MM.1S (cell line): ENCODE measurements at places on chromosomes 1 and 21.

DNA sequence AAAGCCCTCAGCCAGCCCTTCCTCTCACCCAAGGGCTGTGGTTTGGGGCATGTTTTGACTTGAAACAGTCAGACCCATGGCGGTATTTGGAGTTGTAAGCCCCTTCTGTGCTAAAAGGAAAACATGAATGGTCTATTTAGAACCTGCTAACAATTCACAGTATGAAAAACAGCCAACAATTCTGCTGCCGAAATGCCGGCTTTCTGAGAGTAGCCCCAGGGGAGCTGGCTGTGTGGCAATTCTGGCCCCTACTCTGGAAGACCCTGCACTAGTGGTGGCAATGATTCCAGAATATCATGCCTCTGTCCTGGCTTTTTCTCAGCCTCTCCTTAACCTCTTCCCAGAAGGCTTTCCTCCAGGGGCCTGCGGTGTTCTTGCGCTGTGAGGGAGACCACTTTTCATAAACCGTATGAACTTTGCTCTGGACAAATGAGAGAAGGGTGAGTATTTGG is 118.7 kb downstream of the EDEM3 start:
- H3K4me1 ChIP-seq: no peaks in the 10 kb centered on the region
- no peak overlapping the region for H3K4me3 ChIP-seq
- H3K36me3 ChIP-seq: no peaks in the 10 kb centered on the region
- no peak overlapping the region for H3K27ac ChIP-seq

DNA sequence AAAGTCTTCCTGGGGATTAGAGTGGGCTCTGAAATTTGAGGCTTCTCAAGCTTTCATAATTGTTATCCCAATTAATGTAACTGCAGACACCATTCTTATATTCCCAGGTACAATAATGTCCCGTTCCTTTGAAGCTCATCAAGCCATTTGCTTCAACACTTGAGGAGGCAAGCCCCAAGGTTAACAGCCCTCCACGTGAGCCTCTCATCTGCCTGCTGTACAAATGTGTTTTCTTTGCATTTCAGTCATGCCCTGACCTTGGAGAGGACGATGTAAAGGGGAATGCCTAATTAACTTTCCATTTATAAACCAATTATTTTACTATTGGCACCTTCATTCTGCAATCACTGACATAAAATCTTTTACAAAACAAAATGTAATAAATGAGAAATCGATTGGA is 106.3 kb downstream of the SETD4 start:
- no peaks in the 10 kb centered on the region for H3K36me3 ChIP-seq
- no peak overlapping the region for H3K4me3 ChIP-seq
- H3K4me1 ChIP-seq: 0 out of 2 replicates have a peak, but pooled peaks cover under 1% of the 10 kb centered on the region
- no peak overlapping the region for H3K27ac ChIP-seq
- H3K27me3 ChIP-seq: no peaks in the 10 kb centered on the region
- no peak for DNase-seq

DNA sequence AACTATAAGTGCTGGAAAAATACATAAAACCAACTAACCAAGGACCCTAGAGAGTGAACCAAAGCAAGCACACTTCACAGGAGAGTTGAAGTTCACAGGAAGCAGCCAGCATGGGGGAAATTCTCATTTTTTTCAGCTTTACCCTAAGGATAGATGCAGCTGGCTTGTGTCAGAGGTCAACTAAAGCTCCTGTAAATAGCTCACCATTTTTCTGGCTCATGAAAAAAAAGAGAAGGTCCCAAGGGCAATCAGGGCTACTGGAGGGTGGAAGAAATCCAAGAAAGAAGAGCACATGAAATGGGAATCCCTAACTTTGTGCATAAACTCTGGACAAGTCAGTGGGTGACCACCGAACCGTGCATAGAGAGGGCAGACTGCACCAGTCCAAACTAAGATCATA is 58.3 kb downstream of the KCNJ15 start:
- no peak for DNase-seq
- H3K4me1 ChIP-seq: 0 out of 2 replicates have a peak, but pooled peaks cover 6% of the 10 kb centered on the region
- no peaks in the 10 kb centered on the region for H3K36me3 ChIP-seq
- no peak overlapping the region for H3K27ac ChIP-seq

- no peak for DNase-seq
- no peak overlapping the region for H3K4me3 ChIP-seq
- H3K36me3 ChIP-seq: no peaks in the 10 kb centered on the region; the same call in 1 of the 2 replicates
- no peak overlapping the region for H3K27ac ChIP-seq
- H3K4me1 ChIP-seq: no peaks in the 10 kb centered on the region
- H3K27me3 ChIP-seq: no peaks in the 10 kb centered on the region
Observed at GRCh38 chr1:9559673-9560072, 20.4 kb downstream of the SLC25A33 start.

DNA sequence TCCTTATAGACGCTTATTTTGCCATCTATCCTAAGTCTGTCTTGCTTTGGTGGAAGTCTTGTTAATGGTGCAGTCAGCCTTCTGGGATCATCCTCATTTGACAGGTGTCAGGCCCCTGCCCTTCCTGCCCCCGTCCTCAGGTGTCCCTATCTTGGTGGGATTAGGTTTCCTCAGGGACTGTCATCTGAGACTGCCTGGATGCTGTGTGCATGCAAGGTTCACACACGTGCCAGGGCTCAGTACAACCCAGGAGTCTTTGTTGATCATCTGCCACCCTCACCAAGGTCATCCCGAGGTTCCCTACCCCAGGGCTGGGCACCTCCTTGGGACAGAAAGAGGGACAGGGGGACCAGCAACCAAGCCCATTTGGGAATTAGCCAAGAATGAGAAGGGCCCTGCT is 18.0 kb downstream of the PADI2 start:
- peaks cover 100% of the 10 kb centered on the region for H3K27me3 ChIP-seq
- no peak overlapping the region for H3K27ac ChIP-seq
- DNase-seq: no peak
- no peak overlapping the region for H3K4me3 ChIP-seq

GRCh38 chr1:83086346-83086745 is 912.6 kb downstream of the TTLL7 start:
- no peaks in the 10 kb centered on the region for H3K36me3 ChIP-seq
- no peaks in the 10 kb centered on the region for H3K4me1 ChIP-seq
- no peak overlapping the region for H3K27ac ChIP-seq
- no peaks in the 10 kb centered on the region for H3K27me3 ChIP-seq
- no peak for DNase-seq
- H3K4me3 ChIP-seq: no peak overlapping the region

- H3K4me1 ChIP-seq: no peaks in the 10 kb centered on the region
- H3K4me3 ChIP-seq: no peak overlapping the region
- no peak for DNase-seq
Observed at GRCh38 chr21:46269466-46269865, 15.9 kb downstream of the MCM3AP start.

DNA sequence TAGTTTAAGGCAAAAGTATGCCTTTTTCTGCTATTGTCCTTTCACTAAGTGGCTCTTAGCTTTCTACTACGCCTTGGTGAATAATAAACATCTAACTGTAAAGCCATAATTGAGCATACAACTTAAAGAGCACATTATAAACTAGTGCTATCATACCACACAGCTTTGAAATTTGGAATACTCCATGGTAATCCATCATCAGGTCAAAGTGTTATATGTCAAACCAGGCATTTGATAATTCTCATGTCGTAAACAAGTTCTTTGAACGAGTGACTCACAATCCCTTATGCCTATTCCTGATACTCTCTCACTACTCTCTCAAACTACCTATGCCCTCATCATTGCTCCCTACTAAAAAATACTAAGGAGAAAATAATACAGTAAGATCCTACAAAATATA is 60.3 kb upstream of the FMN2 start:
- no peak overlapping the region for H3K4me3 ChIP-seq
- no peak overlapping the region for H3K27ac ChIP-seq
- no peak for DNase-seq
- no peaks in the 10 kb centered on the region for H3K27me3 ChIP-seq
- no peaks in the 10 kb centered on the region for H3K4me1 ChIP-seq

DNA sequence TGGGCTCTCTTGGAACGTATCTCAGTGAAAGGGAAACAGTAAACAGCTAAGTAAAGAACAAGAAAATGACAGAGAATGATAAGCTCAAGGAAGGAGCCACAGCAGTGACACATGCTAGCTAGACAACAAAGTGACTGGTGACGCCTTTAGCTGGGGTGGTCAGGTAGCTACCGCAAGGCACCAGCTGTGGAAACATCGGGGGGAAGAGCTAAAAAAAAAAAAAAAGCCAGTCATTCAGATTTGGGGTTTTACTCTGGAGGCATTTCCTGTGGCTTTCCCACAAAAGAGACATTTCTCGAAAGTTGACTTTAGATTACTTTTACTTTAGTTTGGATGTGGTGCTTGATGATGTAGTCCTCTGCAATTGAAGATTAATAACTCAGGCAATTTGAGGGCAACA is 2.1 kb downstream of the FHAD1 start:
- peaks cover 36% of the 10 kb centered on the region for H3K4me1 ChIP-seq
- peak; percentile 93 for DNase-seq
- H3K4me3 ChIP-seq: peak overlapping the region; percentile 20; the same call in 1 of the 2 replicates
- H3K27ac ChIP-seq: peak overlapping the region; percentile 78
- H3K36me3 ChIP-seq: no peaks in the 10 kb centered on the region
- H3K27me3 ChIP-seq: peaks cover 43% of the 10 kb centered on the region

- no peak overlapping the region for H3K27ac ChIP-seq
- H3K27me3 ChIP-seq: no peaks in the 10 kb centered on the region
- H3K4me3 ChIP-seq: no peak overlapping the region
- H3K4me1 ChIP-seq: no peaks in the 10 kb centered on the region
- no peaks in the 10 kb centered on the region for H3K36me3 ChIP-seq
Observed at GRCh38 chr1:10063878-10064277, 31.1 kb downstream of the UBE4B start.
